Ureter (tissue), 1 donor: ENCODE measurements at places on chromosomes 16 and 17. TPM values are rescaled to one million over a fixed set of nuclear protein-coding genes. Genes with fewer than 3 reads are reported as not detected.

The VAT1L gene
- 0.65 TPM for total RNA-seq

GRCh38 chr17:46771561-46772474 is 46.7 kb downstream of the WNT3 start:
- no peak for DNase-seq

GRCh38 chr16:24983561-24983960 is 31.6 kb downstream of the ARHGAP17 start:
- no peak for DNase-seq

DNA sequence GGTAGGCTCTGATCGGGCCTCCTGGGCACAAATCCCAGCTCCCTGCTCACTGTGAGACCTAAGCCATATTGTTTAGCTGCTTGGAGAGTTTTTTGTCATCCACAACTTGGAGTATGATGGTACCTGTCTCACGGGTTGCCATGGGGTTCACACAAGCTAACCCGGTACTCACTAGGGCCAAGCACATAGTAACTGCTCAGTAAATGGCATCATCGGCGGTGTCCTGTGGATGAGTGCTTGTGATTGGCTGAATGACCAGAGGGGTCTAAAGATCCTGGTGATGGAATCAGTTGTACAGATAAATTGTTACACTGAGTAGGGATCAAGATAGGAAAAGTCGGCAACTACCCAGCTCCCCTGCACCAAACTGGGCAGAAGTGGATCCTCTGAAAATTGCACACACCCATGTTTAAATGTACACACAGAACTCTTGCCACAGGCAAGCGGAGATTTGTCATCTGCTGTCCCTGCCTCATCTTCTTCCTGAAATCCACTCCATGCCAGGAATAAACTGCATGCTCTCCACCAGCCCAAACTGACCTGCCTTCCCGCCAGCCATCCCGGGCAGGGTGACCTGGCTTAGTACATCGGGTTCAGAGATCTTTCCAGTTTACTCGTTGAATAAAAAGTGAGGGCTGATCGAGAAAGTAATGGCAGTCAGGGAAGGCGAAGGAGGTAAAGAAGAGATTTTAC is 6.5 kb downstream of the MAPT start:
- DNase-seq = no peak

DNA sequence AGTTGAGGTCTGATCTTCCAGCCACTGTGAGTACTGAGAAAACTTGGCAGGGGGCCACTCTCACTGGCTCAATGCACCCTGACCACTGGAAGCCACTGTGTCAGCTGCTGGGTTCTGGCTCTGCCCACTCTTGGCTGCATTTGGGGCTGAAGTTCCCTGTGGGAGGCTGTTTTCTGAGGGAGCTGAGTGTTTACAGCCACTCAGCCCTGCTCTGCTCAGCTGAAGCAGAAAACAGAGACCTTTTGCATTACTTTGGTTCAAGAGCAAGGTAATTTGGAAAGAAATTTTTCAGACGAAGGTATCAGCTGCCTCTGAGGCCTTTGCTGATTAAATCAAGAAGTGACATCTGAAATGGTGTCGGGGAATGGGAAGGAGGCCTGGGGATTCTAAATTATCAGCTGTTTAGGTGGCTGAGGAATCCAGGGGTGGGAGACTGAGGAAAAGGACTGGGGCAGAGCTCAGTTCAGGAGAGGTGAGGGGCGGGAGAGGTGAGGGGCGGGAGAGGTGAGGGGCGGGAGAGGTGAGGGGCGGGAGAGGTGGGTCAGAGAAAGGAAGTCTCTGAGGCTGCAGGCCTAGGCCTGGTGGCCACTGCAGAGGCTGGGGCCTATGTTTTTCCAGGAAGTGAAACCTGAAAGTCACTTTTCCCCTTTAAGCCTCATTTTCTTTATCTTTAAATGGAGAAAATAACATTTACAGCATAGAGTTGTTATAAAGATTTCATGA is at the start of gene ACSM5:
Gene ACSM5, plus strand, starts transcription at position 137 of the 723 bp plus-strand sequence. CDS start 1,951 bp downstream, outside the sequence.
- DNase-seq = no peak

The SPIRE2 gene
- 41.6 TPM for total RNA-seq
